Activated CD8-positive, alpha-beta memory T cell treated with anti-CD3 and anti-CD28 coated beads for 1 hour (primary cell): ENCODE measurements at places on chromosomes 4 and X.
A peak's percentile ranks its signal among the peaks of the same experiment; 100 is the strongest.

DNA sequence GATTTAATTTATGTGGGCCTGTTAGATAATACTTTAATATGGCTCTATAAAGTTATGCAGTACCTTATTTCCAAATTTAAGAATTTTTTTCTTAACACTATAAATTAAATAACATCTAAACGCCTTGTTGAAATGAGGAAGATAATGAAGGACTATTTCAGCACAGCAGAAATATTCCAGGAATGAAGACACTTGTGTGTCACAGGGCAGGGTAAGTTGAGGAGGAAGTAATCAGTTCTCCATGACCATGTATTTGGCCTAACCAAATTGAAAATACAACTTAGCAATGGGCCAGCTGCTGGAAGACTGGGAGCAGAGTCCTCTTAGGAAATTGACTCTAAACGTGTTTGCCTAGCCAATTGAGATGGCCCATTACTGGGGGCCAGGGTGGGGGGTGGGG lies 16.9 kb downstream of the CXCL3 start:
- no peak for DNase-seq

- DNase-seq: no peak
These were observed 2073.8 kb upstream of the TENM3 start for GRCh38 chr4:180169394-180169793.

DNA sequence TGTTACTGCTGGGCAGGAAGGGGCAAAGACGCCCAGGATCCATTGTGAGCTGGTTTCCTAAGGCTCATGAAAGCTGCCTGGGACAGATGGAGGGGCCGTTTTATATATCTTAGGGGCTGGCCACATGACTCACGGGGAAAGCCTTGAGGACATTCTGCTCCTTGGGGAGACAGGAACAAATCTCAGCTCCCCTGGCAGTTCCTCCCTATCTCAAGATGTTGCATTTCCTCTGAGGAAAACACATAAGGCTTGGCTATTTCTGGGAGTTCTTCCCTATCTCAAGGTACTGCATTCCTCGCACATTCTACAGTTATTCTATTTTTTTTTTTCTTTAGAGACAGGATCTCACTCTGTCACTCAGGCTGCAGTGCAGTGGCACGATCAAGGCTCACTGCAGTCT lies 804.6 kb upstream of the TENM3 start:
- DNase-seq: no peak

- DNase-seq: peak; percentile 28
These were observed at the start of the genes DHRSX and ZBED1 for GRCh38 chrX:2500803-2501558. Gene DHRSX, minus strand, starts transcription at chrX:2500976. Its CDS starts 51 bp downstream, at chrX:2500925. Gene ZBED1, minus strand, starts transcription at chrX:2500976. Its CDS starts 10,257 bp downstream, at chrX:2490719.

- no peak for DNase-seq
These were observed at the start of gene PCDH10 for GRCh38 chr4:133148690-133149363. Gene PCDH10, plus strand, starts transcription at chr4:133149294. Its CDS starts 847 bp downstream, at chr4:133150141.

DNA sequence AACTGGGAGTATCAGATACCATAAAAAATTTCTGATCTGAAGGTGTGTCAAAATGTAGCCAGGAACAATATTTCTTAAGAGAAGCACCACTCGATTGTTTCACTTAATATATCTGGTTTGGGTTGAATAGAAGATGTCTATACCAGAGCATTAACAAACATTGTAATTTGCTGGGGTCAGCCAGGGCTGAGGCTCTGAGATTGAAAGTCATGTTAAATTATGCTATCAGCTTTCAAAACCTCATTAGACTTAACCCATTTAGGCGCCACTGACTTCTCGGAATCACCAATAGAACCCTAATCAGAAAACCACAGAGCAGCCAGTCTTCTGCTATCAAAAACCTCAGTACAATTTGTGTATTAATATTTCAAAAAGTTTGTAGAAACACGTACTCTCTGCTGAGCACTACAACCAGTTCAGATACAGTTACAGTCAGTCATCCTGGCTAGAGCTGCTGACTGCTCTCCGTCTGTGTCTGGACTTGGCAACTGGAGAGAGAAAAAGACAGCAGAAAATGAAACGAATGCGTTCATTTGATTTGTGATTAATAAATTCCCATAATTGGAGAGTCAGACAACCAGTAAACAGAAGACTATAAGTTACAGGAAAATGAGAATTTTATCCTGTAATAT lies 848.6 kb upstream of the PABPC4L start:
- DNase-seq: no peak

- no peak for DNase-seq
These were observed 47.6 kb downstream of the SPIN3 start for GRCh38 chrX:56947699-56948098.

DNA sequence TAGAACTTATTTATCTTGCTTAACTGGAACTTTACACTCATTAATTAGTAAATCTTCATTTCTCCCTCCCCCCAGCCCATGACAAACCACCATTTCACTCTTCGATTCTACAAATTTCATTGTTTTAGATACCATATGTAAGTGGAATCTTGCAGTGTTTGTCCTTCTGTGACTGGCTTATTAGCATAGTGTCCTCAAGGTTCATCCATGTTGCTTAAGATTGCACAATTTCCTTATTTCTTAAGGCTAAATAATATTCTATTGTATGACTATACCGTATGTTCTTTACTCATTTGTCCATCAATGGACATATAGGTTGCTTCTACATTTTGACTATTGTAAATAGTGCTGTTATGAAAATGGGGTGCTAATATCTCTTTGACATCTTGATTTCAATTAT lies 24.5 kb upstream of the RNF212 start:
- DNase-seq: no peak

DNA sequence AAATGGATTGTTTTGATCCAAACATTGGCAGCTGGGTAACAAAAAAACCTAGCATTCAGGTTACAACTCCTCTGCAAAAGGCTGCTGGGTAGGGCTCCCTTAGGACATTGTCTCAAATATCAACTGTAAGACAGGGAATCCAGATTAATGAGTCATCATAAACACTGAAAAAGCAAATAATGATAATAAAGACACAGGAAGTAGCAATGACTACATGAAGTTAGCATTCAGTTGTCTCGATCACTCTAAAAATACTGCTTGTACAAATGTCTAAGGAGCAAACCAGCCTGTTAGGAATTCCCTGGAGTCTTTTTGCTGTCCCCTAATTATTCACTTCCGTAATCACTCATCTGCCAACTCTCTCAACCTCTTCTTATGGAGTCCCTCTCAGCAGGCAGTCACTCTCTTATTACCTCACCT lies 259.2 kb downstream of the GPC3 start:
- no peak for DNase-seq

- DNase-seq: no peak
These were observed 12.9 kb upstream of the NUDT9 start for GRCh38 chr4:87409420-87409939.

DNA sequence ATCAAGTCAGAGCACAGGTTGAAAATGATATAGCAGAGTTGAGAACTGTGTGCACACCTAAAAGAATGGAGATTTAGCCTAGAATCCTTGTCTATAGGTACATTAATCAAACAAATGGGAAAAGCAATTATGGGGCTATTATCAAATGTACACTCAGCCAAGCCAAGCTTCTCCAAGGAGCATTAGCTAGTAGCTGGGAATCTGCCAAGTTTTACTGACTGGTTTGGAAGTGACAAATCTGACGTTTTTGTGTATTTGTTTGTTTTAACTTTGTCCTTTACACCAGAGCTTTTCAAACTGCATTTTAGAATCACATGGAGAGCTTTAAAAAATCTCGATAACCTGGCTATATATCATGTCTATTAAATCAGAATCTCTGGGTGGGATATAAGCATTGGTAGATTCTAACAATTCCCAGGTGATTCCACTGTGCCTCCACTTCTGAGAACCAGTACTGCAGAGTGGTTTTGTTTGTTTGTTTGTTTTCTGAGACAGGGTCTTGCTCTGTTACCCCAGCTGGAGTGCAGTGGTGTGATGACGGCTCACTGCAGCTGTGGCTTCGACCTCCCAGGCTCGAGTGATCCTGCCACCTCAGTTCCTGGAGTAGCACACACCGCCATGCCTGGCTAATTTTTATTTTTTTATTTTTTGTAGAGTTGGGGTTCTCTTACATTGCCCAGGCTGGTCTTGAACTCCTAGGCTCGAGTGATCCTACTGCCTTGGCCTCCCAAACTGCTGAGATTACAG lies 279.8 kb downstream of the UNC5C start:
- DNase-seq: no peak

DNA sequence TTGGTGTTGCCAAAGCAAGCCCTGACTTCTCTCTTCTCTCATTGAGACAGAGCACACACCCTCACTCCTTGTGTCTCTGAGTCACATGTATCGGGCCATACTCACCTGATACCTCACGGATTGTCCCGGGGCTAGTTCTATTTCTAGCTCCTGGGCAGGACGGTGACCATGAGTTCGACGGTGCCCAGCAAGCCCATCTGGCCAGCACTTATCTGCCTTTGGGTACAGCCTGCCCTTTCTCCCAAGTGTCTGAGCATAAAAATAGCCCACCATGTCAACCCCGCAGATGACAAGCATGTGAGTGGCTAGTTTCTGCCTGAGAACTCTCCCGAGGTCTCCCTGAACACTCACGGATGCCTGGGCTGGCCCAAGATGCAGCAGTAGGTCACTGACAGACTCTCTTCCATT lies 158.5 kb downstream of the DHRSX start:
- no peak for DNase-seq

DNA sequence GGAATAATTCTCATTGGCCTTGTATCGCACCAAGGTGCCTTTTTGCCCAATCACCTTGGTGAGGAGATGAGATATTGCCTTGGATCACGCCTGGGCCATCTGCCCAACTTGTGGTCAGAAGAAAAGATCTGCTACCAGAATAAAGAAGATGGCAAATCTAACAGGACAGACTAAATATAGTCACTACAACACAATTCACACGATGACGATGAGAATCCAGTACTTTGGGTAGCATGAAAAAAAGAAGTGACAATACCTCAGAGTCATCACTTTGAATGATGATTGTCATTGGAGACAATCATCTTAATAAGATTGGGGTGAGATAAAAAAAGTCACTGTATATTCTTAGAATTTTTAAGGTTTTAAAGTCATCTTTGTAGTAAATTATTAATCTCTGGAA lies 7.3 kb upstream of the MSL3 start:
- no peak for DNase-seq

- no peak for DNase-seq
These were observed 19.3 kb downstream of the ARHGEF9 start for GRCh38 chrX:63765712-63766111.

- no peak for DNase-seq
These were observed 106.2 kb downstream of the FNIP2 start for GRCh38 chr4:158875026-158875425.

DNA sequence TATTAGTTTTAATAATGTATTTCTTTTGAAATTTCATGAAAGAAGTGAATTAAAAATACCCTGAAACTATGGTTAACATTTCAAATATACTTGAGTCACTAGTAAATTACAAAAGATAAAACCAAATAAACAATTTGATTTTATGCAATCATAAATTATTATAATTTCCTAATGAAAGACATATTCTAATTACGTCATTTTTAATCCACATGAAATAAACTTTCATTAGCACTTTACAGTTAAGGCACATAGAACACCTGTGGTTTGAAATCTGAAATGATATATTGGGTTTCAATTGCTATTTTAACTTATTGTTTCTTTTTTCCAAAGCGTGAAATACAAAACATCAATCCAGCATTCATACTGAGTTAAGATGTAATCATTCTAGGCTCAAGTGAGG lies 1492.5 kb upstream of the PABPC4L start:
- DNase-seq: no peak

DNA sequence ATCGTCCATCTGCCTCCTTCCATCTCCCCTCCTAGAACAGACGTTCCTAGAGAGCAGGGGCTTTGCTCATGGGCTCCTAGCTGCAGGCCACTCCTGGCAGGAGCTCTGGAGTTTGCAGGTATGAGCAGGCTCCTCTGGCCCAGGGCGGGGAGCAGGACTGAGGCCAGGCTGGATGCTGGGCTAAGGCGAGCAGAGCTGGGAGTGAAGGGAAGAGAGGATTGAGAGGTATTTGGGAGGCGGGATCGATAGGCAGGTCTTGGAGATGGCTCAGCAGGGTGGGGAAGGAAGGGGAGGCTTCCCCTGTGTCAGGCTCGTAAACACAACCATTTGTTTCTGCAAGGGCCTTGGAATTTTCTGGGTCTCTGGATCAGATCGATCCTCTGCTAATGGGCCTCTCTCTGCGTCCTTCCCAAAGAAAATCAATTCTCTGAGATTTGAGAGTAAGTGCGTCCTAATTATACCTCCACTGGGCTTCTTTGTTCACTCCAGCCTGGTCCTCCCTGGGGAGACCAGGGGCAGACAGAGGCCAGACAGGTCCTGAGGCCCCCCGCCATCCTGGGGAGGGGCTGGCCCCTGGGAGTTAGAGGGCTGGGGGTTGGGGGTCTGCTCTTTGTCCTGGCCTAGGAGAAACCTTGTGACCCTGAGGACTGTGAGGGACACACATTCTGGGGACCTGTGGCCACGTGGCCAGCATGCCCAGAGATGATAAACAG lies 94.8 kb upstream of the PSAPL1 start:
- DNase-seq: no peak

DNA sequence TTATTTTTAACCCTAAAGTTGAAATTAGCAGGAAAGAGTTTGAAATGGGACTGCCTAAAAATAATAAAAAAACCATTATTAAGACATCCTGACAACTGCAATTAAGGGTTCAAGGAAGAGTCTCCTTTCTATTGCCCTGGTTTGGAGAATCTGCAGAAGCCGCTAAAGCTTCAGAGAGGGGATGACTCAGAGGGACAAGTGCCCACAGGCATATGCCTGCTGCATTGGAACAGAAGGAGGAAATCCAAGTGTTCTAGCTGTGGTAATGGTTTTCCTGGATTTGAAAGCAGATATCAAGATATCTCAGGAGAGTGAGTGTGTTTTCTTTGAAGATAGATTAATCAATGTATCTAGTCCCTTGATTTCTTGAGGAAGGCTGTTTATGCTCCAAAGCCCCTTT lies 235.1 kb upstream of the TAPT1 start:
- no peak for DNase-seq

GRCh38 chrX:51608126-51608525 lies 10.6 kb downstream of the CENPVL3 start:
- no peak for DNase-seq

- no peak for DNase-seq
These were observed 18.0 kb downstream of the HDAC8 start for GRCh38 chrX:72554448-72555140.

DNA sequence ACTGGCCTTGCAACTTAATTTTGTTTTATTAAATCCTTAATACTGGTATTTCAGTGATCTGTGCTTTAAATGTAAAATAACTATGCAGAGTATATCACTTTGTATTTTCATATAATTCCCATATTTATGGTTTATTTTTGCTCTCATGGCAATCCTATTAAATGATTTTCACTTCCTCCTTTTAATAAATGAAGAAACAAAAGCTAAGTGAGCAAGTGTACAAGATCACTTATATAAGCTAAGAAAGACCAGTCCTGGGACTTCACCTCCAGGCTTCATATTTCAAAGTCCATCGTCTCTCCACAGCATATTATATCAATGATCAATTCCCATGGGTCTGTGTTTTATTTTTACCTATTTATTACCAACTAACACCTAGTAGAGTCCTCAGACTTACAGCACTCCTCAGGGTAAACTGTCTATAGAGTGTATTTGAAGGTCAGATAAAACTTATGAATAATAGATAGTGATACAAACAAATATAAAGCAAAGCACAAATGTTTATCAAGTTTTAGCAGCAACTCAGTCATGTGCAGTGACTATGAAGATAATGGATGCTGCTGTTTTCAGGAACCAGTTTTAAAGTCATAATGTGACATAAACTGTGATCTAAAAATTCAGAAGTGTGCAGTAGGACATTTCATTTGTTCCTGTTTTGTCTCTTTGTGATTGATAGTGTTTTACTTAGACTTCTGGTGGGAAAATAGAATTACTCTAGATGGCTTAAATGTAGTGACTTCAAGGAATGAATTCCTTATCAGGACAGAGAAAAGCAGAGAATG lies 56.8 kb downstream of the ARHGAP24 start:
- DNase-seq: no peak

GRCh38 chr4:78653655-78654054 lies 102.1 kb downstream of the ANXA3 start:
- no peak for DNase-seq
